ENCODE measurements at places on chromosomes 7 and 10.

DNA sequence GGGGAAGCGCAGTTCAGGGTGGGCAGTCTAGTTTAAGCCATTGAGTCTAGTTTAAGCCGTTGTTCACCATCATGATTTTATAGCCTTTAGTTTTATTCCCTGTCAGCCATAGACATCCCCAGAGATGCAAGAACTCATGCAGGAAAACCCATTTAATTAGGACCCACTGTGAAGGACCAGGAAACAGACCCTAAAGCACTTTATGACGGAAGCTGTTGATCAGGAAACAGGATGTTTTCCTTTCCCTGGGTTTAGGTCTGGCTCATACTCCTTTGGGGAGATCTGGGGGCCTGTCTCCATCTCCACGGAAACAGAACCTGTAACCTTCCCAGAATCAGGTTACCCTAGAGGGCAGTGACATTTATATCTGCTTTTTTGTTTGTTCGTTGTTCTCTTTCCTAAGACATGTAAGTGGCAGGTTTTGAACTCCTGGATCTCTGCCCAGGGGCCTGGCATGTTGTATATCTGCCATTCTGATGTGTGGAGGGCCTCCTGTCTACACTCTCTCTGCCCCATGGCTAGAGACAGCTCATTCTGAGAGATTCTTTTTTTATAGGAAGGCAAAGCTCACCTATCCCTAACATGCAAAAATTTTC, 657.2 kb upstream of the GALNT17 start:
- DNase-seq, result no peak

- no peak for DNase-seq
These were observed 482.6 kb upstream of the SEMA3A start for GRCh38 chr7:84677117-84677732.

GRCh38 chr10:68601501-68602265, 41.5 kb downstream of the TET1 start:
- no peak for DNase-seq

DNA sequence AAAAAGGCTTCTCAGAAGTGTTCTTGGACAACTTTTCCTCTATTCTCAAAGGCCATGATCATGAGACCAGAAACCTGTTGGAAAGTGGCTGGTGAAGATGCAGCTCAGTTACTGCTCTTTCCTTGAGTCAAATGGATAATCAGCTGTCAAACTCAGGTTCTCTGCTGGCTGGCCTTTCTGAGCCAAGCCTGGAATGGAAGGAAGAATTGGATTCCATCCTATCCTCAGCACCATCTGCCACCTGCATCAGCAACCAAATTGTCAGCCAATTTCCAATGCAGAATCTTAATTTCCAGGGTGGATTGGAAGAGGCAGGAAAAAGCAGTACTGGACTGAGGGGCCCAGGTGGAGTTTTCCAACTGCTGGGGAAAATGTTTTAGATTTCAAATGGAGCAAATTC, 631.7 kb downstream of the KCNMA1 start:
- DNase-seq, result no peak

DNA sequence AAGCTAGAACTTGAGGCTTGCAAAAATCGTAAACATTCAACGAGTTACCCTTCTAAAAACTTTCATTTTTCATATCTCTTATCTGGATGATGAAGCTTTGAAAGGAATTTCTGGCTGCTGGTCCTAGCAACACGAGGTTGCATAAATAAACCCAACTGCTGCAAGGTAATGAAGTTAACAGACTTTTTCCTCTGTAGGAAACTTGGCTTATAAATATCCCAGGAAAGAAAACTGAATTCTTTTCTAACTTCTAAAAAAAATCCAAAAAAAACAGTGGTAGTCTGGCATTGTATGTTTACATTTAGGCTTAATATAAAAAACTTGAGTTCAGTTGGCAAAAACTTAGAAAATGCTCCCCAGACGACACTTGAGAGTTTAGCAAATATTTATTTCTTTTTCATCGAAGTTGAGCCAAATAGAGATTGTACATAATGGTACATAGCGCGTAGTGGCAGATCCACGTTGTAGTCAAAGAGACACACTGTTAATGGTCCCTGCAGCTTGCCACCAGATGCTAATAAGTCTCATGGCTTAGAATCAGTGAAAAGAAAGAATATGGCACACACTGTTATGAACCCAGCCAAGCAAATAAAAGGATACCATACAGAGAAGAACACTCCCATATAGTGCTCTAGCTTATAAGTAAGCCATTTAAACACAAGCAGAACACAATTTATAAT, 200.3 kb upstream of the PCLO start:
- no peak for DNase-seq

DNA sequence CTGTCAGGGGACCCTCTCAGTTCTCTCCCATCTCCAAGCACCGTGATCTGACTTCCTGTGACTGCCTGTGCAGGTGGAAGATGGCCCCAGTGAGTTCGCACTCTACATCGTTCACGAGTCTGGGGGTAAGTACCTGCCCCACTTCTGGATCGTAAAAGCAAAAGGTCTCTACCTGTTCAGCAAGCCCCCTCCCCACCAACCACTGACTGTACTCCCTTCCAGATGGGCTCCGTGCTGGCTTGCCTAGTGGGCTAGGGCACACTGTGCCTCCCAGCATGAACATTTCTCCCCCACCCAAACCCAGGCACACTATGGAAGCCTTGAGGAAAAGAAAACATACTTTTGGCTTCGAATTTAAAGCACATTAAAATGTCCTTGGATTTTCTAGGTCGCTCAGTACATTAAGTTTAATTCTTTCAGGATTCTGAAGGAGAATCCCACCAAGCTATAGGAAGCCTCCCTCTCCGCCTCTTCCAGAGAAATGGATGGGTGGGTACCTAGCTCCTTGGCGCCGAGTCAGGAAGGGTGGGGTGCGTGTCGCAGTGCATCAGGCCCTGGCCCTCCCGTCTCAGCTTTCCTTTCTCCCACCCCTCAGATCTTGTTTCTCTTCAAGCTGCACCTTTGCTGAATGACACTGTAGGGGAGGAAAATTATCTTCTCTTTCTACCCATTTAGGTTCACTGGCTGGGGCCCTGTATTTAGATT, 11.0 kb upstream of the ZNF22 start:
- no peak for DNase-seq

GRCh38 chr10:30834153-30834552, 197.5 kb downstream of the ZNF438 start:
- DNase-seq, result no peak

DNA sequence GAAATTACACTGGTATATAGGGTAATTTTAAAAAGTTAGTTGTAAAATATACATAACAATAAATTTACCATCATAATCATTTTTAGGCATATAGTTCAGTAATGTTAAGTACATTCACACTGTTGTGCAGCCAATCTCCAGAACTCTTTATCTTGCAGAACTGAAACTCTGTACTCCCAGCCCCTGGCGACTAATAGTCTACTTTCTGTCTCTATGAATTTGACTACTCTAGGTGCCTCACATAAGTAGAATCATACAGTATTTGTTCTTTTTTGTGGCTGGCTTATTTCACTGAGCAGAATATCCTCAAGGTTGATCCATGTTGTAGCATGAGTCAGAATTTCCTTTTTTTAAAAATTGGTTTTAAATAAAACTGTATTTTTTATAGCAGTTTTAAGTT, 41.4 kb downstream of the NRF1 start:
- DNase-seq, result no peak
